ENCODE measurements at places on chromosomes 2 and 18. TPM values are rescaled to one million over a fixed set of nuclear protein-coding genes. Genes with fewer than 3 reads are reported as not detected.

Gene DIPK1C
- polyA plus RNA-seq: 7.6 TPM

Gene STARD6
- not detected for polyA plus RNA-seq

Gene CRYGC
- polyA plus RNA-seq: not detected

Gene MAPRE3
- 28.5 TPM for polyA plus RNA-seq

Gene SULT1C2
- 0.39 TPM for polyA plus RNA-seq

Gene ELOA2
- polyA plus RNA-seq: 0.05 TPM

Gene PID1
- polyA plus RNA-seq: 36.4 TPM

Gene C2orf78
- not detected for polyA plus RNA-seq

Gene EMILIN1
- polyA plus RNA-seq: 50.0 TPM

Gene IL37
- not detected for polyA plus RNA-seq

Gene UGT1A5
- polyA plus RNA-seq: not detected

Gene RBBP8
- 13.8 TPM for polyA plus RNA-seq

Gene CKAP2L
- 9.9 TPM for polyA plus RNA-seq

Gene GRP
- polyA plus RNA-seq: 0.43 TPM

Gene DYSF
- polyA plus RNA-seq: 143 TPM

Gene CACNB4
- polyA plus RNA-seq: 5.5 TPM

Data from muscle of back (tissue), 13 donors.